Endodermal cell (in vitro differentiated cells): ENCODE measurements at places on chromosomes 12 and 14. TPM values are rescaled to one million over a fixed set of nuclear protein-coding genes. Genes with fewer than 3 reads are reported as not detected.

The CLEC4E gene
- total RNA-seq: not detected in 3 replicates

The ASIC1 gene
- 4.5 to 6.4 TPM (median 5.2 TPM) in 3 replicates for total RNA-seq

The CACNA2D4 gene
- total RNA-seq: 4.4 and 5.7 TPM in 2 replicates

The HCAR3 gene
- total RNA-seq: not detected in 2 replicates

The INSM2 gene
- 0.18 TPM in 1 of 2 replicates, not detected in the other for total RNA-seq

The WNT1 gene
- total RNA-seq: not detected in 3 replicates

The SALL2 gene
- 78.6 to 93.4 TPM (median 78.9 TPM) in 3 replicates for total RNA-seq

The PARPBP gene
- 16.1 to 30.6 TPM (median 30.0 TPM) in 3 replicates for total RNA-seq

The PTGDR gene
- total RNA-seq: 0.32 TPM in 1 of 3 replicates, not detected in the others

The LRRC9 gene
- total RNA-seq: 2.7 and 3.0 TPM in 2 replicates

The FAM186B gene
- 0.26 and 0.34 TPM in 2 replicates for total RNA-seq
